ENCODE measurements at places on chromosomes 5 and 9. TPM values are rescaled to one million over a fixed set of nuclear protein-coding genes. Genes with fewer than 3 reads are reported as not detected.

The CAPSL gene
- not detected for total RNA-seq

The AFAP1L1 gene
- total RNA-seq: 5.1 TPM

The PKN3 gene
- total RNA-seq: 16.5 TPM

The PITX1 gene
- total RNA-seq: 22.3 TPM

The HSD17B3 gene
- total RNA-seq: 0.17 TPM

The NDUFS6 gene
- total RNA-seq: 142 TPM

The CAMK2A gene
- total RNA-seq: 0.91 TPM

The FAM81B gene
- total RNA-seq: not detected

The SLCO4C1 gene
- not detected for total RNA-seq

The IFNA13 gene
- total RNA-seq: not detected

The LCN2 gene
- total RNA-seq: 2.8 TPM

The PCDHA9 gene
- 0.04 TPM for total RNA-seq

The N4BP3 gene
- 1.1 TPM for total RNA-seq

The CSF1R gene
- total RNA-seq: 0.33 TPM

The BNC2 gene
- 4.2 TPM for total RNA-seq

The GFI1B gene
- total RNA-seq: not detected

The BAAT gene
- 0.43 TPM for total RNA-seq

The GSN gene
- total RNA-seq: 43.6 TPM

The FRMPD1 gene
- 0.05 TPM for total RNA-seq

The LAMC3 gene
- 2.6 TPM for total RNA-seq

The CRB2 gene
- total RNA-seq: 0.07 TPM

The PDGFRB gene
- total RNA-seq: 0.10 TPM

The TSC1 gene
- total RNA-seq: 15.4 TPM

The SLCO6A1 gene
- not detected for total RNA-seq

The SCGB3A2 gene
- not detected for total RNA-seq

The RLN2 gene
- 0.24 TPM for total RNA-seq

The EPB41L4B gene
- 11.1 TPM for total RNA-seq
